ENCODE measurements at places on chromosomes 7 and 10.

- DNase-seq, result no peak
Measured at GRCh38 chr7:117320523-117320922, 2.3 kb downstream of the WNT2 start.

DNA sequence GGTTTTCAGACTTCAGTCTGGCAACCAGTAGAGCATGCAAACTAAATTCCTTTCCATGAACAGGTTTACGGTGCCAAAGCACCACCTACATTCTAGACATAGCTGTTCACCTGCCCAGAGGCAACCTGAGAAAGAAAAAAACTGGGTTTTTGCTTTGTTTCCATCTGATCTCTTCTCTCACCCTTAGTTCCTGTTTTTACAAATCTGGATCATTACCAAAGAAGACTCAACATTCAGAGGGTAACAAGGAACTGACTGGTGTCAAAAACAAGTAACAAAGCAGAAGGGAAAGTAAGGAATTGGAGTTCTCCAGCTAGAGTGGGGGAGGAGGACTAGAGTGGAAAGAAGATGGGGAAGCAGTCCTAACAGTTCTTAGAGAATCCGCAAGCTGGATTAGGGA, 36.4 kb downstream of the CPVL start:
- DNase-seq, result no peak

DNA sequence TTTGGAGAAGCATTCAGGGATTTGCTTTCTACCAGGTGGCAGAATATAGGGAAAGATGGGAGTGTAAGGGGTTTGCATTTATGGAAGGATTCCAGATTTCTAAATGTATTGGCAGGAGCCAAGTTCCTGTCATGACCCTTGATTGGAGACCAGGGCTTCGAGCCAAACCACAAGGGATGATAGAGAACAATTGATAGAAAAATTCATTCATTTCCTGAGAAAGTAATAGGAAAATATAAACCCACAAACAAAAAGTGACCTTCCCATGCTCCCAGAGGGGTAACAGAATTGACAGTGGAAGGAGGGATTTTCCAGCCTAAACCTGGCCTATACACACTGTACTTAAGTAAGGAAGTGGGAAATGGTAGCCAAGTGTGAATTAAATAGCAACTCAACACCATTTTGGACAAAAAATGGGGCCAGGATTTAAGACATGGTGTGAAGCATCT, 22.4 kb upstream of the IFIT2 start:
- no peak for DNase-seq

GRCh38 chr7:102289057-102289456, 2.4 kb downstream of the SH2B2 start:
- no peak for DNase-seq

GRCh38 chr7:150831851-150832250, 20.5 kb upstream of the AOC1 start:
- DNase-seq, result no peak

- DNase-seq, result no peak
Measured at GRCh38 chr7:144528536-144529045, 125.1 kb upstream of the NOBOX start.

DNA sequence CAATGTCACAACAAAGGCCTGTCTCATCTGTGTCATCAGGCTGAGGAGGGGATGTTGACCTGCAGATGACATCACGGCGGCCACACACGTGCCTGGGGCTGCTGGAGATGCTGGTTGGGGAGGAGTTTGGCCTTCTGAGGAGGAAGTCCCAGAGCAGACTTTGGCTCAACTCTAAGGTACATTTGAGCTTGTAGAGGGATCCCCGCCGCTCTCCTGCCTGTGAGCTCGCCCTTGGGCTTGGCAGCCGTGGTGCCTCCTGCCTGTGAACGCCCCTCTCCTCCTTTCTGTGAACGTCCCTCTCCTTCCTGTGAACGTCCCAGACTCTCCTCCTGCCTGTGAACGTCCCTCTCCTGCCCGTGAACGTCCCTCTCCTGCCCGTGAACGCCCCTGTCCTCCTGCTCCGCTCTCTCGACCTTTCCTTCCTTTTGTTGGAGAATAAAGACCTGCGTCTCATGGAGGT, 176.4 kb downstream of the DNAJB6 start:
- no peak for DNase-seq

DNA sequence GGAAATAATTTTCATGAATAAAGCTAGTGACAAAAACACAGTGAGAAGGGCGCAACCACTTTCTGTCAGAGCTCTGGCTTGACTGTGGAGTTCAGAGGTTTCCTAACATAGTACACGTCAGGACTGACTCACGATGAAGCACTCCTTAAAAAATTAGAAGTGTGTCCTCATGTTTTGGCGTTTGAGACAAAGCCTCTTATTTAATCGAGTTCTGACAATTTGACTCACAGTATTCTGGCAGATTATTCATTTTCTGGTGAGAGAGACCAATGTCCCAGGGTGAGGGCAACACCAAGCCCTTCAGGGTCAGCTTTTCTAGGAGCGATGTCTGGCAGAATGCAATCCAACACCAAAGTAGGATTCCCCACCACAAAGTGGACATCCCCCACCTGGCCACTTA, 108.7 kb downstream of the DIP2C start:
- DNase-seq, result no peak

GRCh38 chr7:117184367-117184766, 138.5 kb downstream of the WNT2 start:
- DNase-seq, result no peak

Measured in cortex of kidney (tissue), 1 donor.